ENCODE measurements at places on chromosomes 16 and 17. TPM values are rescaled to one million over a fixed set of nuclear protein-coding genes. Genes with fewer than 3 reads are reported as not detected.

Gene KRT17
- total RNA-seq, result not detected

Gene CEMP1
- not detected for total RNA-seq

Gene LHX1
- total RNA-seq, result not detected

Gene ZC3H7A
- total RNA-seq, result 35.6 TPM

Gene ALOX12B
- total RNA-seq, result not detected

GRCh38 chr17:43661699-43662412 lies at the start of gene MEOX1:
Gene MEOX1 (minus strand): TSS chr17:43661922. CDS start chr17:43661534, 388 bp downstream.
- DNase-seq, result peak; percentile 32

- no peak for DNase-seq
Observed at GRCh38 chr16:75247249-75247648, 4.2 kb downstream of the BCAR1 start.

DNA sequence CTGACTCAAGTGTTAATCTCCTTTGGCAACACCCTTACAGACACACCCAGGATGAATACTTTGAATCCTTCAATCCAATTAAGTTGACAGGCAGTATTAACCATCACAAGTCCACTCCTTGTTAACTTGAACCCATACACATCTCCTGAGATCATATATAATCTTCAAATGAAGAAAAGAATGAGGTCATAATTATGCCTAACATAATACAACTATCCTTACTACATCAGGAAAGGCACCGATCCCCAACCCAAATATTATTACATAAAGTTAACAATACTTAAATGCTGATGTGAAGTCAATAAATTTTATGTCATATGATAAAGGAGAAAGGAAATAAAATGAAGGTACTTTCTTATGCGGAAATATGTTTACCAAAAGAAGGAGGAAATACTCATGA lies 649.9 kb downstream of the KCNJ2 start:
- no peak for DNase-seq

GRCh38 chr16:5333991-5334390 lies 236.4 kb upstream of the EEF2KMT start:
- DNase-seq, result no peak

GRCh38 chr16:18958621-18959029 lies 25.1 kb upstream of the TMC7 start:
- DNase-seq, result no peak

DNA sequence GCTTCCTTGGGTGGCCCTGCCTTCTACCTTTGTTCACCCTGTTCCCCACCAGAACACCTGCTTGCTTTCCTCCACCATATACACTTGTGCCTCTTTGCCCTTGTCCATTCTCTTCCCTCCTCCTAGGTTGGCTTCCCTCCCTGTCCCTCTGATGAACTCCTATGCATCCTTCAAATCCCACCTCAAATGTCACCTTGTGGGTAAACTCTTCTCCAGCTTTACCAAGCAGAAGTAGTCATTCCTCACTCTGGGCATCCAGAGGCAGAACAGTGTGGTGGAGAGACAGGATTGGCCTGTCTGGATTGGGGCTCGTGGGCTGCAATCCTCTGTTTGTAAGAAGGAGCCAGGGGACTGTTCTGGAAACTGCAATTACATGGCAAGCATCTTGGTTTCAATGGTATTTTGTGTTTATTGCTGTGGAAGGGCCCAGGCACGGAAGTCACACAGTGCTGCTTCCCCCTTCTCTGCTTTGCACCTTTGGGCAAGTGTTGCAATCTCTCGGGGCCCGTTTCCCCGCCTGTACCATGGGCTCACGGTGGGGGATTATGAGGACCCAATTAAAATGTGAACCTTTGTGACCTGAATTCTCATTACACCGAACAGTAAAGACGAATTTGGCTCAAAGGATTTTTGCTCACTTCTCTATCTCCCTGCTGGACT lies 21.9 kb upstream of the NXPH3 start:
- no peak for DNase-seq

GRCh38 chr16:27579087-27579980 lies 29.4 kb downstream of the KATNIP start:
- DNase-seq, result no peak

DNA sequence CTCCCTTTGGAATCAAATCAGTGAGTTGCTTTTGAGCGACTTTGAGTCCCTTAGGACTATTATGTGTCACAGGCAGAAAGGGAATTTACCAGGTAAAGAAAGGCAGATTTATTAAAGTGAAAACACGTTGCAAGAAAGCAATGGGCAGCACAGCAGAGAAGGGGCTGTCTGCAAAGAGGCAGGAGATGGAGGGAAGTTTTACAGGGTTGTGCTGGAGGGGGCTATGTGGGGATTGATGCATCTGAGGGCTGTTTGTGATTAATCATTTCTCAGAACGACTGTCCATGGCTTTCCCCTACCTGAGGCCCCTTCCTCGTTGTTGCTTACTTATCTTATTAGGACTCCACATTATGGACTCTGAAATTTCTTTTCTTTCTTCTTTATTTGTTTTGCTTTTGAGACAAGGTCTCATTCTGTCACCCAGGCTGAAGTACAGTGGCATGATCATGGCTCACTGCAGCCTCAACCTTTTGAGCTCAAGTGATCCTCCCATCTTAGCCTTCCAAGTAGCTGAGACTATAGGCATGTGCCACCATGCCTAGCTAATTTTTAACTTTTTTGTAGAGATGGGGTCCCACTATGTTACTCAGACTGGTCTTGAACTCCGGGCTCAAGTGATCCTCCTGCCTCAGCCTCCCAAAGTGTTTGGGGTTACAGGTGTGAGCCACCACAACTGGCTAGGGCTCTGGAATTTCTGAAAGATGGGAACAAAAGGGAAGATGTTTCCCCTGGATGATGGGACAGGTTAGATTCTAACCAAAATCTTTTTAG lies 5.5 kb downstream of the WWP2 start:
- no peak for DNase-seq

DNA sequence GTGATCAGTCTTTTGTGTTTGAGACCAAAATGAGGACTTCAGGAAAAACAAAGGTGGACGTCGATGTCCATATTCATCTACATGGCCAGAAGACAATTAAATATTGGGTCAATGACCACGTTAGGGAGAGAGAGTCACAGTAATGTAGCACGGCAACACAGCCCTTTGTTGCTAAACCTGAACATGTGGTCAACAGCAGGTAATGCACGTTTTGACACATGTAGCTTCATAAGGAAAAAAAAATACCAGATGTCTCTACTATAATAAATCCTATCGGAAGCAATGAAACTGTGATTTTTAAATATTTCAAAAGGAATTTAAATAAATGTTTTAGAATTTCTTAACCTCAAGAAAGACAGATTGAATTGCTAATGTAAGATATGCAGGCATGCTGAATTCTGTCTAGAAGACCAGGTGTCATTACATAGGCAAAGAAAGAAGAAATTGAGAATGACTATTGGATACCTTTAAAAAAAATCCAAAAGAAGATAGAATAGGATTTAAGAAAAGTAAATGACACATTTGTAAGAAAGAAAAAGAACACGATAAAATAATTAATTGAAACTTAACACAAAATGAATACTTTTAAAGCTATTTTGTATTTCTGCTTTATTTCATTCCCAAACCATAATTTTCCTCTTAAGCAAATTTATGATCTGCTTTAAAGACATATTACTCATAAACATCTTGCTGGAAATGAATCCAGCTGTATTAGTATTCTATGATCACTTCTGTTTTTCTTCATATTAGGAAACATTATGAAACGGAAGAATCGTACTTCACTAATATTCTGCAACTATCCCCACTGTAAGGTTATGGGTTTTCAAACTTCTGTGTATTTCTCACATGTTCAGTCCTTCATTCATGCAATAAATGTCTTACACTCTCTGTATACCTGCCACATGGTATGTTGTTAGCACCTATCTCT lies 30.1 kb downstream of the ABCA8 start:
- no peak for DNase-seq

DNA sequence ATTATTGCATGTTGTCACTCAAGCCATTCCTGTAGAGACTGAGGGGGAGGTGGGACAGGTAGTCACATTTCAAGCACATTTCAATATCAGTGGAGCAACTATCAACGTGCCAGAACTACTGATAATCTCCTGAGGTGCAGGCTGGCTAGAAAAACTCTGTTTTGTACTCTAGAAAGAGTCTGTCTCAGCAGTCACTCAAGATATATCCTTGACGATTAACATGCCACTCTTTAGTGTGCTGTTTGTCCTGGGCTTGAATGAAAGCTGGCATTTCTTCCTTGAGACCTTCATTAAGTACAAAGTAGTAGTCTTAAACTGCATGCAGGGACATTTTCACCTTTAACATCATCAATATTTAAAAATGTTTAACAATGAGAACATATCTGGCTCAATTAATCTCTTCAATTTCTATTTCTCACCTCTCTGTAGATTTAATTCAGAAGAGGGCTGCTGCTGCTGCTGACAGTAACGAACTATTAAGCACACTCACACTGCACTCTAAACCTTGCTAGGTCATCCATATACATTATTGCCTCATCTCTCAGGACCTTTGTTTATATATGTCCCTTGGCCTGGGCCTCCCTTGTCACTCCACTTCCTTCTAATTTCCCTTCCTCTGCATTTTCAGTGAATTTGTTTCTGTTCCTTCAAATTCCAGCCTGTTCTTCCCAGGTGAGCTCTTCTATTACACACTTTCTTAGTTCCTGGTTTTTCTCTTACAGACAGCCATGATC lies 412.0 kb downstream of the HAPSTR1 start:
- DNase-seq, result no peak

DNA sequence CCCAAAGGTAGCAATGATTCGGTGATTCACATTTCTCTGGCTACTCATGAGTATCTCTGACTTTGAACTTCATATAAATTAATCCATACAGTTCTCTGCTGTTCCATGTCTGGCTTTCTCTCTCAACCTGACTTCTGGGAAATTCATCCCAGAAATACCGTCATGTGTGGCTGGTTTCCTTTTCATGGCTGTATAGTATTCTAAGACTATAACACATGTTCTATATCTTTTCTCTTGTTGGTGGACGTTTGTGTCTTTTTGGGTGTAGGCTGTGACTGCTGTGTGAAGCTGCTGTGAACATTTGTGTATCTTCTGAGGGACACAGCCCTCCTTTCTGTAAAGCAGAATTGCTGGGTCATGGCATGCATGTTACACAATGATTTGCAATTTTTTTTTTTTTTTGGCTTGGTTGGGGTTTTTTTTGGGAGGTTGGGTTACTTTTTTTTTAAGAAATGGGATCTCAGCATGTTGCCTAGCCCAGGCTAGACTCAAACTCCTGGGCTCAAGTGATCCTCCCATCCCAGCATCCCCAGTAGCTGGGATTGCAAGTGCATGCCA lies 6.3 kb downstream of the TTYH2 start:
- no peak for DNase-seq

DNA sequence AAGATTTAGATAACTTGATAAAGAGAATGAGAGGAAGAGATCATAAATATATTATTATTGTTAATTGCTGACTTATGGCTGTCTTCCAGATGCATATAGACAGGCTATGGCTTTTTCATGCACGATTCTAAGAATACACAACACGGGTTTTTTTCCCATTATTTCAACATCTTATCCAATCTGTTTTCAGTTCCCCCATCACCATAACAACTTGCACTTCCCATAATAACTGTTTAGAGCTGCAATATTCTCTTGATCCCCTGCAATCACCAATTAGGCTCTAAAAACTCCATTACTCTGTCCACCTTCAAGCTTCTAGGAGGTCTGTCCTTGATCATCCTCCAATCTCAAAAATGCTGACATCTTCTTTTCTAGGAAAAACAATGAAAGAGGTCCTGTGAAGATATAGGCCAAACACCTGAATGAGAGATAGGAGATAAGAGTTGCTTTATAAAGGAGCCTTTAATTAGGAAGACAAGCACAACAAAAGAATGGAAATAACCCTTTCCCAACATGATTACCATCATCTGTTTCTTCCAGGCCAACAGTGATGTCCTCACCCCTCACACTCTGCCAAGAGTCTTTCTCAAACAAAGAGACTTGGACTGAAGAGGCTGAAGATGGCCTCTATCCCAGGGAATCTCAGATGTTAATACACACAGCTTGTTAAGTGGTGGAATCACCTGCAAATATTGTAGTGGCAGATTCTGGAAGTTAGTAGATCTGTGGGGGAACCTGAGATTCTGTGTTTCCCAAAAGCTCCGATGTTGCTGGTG lies 32.2 kb upstream of the CCL2 start:
- no peak for DNase-seq

DNA sequence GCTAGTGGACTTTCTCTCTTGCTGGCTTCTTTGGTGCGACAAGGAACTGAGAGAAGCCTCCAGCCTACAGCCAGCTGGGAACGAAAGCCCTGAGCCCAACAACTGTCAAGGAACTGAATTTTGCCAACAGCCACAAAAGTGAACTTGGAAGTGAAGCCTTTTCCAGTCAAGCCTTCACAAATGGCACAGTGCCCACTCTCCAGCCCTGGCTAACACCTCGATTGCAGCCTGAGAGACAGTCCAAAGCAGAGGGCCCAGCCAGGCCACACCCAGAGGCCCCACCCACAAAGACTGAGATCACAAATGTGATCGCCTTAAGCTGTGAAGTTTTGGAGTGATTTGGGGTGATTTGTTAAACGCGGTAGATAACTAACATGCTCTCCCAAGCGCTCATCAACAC lies 244.6 kb upstream of the SDK2 start:
- no peak for DNase-seq

DNA sequence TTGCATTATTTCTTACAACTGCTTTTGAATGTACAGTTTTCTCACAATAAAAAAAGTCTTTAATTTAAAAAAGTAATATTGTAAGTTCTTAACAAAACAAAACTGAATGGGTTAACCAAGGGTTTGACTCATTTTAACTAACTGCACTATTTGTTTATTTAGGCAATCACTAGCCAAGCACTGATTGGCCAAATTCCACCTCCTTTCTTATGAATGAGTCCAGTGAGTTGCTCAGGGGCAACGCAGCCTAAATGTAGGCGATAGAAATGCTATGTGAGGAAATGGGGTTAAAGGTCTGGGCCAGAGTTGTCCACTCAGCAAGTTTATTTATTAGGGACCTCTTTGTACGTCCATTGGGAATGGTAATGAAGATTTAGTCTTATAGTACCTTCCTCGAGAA lies 89.6 kb upstream of the MAF start:
- peak; percentile 7 for DNase-seq

GRCh38 chr16:20904507-20905081 lies 4.0 kb downstream of the LYRM1 start:
- DNase-seq, result peak; percentile 50

DNA sequence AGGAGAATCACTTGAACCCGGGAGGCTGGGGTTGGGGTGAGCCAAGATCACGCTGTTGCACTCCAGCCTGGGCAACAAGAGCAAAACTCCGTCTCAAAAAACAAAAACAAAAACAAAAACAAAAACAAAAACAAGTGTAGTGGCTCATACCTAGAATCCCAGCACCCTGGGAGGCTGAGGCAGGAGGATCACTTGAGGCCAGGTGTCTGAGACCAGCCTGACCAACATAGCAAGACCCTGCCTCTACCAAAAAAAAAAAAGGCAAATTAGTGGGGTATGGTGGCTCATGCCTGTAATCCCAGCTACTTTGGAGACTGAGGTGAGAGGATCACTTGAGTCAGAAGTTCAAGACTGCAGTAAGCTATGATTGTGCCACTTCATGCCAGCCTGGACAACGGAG lies 26.4 kb upstream of the HAPSTR1 start:
- DNase-seq, result no peak

GRCh38 chr17:29709866-29710519 lies 87.3 kb upstream of the CORO6 start:
- DNase-seq, result no peak

GRCh38 chr16:56388209-56388608 lies 37.1 kb downstream of the AMFR start:
- DNase-seq, result no peak
